Panc1 (cell line): ENCODE measurements at places on chromosomes 2 and 18.

GRCh38 chr18:40821596-40822243 is 1133.3 kb upstream of the PIK3C3 start:
- DNase-seq, result no peak
- no peaks in the 10 kb centered on the region for H3K36me3 ChIP-seq
- H3K4me3 ChIP-seq, result no peak overlapping the region
- no peaks in the 10 kb centered on the region for H3K27me3 ChIP-seq
- no peak overlapping the region for H3K27ac ChIP-seq

DNA sequence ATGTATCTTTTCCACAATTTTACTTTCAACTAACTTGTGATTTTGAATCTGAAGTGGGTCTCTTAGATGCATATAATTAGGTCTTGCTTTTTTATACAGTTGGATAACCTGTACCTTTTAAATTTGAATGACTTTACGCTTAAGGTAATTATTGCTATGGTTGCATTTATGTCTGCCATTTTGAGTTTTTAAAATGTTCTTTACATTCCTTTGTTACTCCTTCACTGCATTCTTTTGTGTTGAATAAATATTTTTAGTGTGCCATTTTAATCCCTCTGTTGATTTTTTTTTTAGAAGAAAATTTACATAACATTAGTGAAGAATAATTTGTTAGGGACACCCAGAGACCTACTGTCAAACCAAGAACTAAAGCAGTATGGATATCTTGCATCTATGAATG is 65.3 kb downstream of the BIRC6 start:
- H3K4me3 ChIP-seq, result no peak overlapping the region
- H3K36me3 ChIP-seq, result 0 out of 2 replicates have a peak, but pooled peaks cover 2% of the 10 kb centered on the region
- no peaks in the 10 kb centered on the region for H3K27me3 ChIP-seq
- no peak overlapping the region for H3K27ac ChIP-seq

GRCh38 chr2:22454826-22455485 is 930.0 kb upstream of the KLHL29 start:
- H3K27ac ChIP-seq, result no peak overlapping the region
- H3K4me3 ChIP-seq, result no peak overlapping the region
- H3K27me3 ChIP-seq, result no peaks in the 10 kb centered on the region
- no peak for DNase-seq
- H3K36me3 ChIP-seq, result no peaks in the 10 kb centered on the region
- H3K4me1 ChIP-seq, result no peaks in the 10 kb centered on the region

- H3K4me1 ChIP-seq, result no peaks in the 10 kb centered on the region
- H3K27ac ChIP-seq, result no peak overlapping the region
- no peaks in the 10 kb centered on the region for H3K36me3 ChIP-seq
- H3K27me3 ChIP-seq, result no peaks in the 10 kb centered on the region
- no peak overlapping the region for H3K4me3 ChIP-seq
Measured at GRCh38 chr2:132691556-132691955, 21.6 kb upstream of the LYPD1 start.

GRCh38 chr2:226558418-226558817 is 241.2 kb downstream of the IRS1 start:
- no peak overlapping the region for H3K27ac ChIP-seq
- H3K27me3 ChIP-seq, result no peaks in the 10 kb centered on the region

DNA sequence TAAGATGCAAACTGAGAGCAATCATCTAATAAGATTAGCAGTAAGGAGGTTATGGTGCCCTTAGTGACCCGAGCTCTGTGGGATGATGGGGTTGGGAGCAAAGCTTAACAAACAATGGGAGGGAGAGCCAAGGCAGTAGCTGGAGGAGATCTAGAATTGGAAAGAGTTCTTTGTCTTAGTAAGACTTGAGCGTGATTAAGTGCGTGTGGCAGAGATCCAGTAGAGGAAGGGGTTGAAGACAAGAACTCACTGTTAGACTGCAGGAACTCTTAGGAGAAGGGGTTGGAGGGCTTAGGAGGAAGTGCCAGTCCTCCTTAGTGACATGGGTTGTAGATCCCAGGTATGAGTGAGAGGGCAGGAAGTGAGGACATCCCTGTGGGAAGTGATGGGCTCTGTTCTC is 184.7 kb downstream of the GFPT1 start:
- H3K27me3 ChIP-seq, result no peaks in the 10 kb centered on the region
- DNase-seq, result no peak
- no peaks in the 10 kb centered on the region for H3K4me1 ChIP-seq

DNA sequence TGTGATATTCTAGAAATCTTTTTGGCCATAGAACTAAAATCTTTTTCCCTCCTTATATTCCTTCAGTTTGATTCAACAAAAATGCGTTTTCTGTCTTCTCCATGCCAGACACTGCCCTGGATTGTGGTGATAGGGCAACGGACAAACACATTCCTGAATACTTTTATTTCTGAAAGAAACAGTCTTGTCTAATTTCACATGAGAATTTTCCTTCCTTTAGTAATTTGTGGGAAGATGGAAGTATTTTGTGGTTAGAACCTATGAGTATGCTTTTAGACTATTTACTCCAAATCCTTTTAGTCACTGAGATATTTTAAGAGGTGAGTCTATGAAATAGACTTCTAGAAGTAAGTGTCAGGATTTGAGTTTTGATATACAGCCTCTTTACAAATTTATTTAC is 49.6 kb downstream of the COL5A2 start:
- peaks cover 38% of the 10 kb centered on the region for H3K4me1 ChIP-seq
- H3K4me3 ChIP-seq, result no peak overlapping the region
- DNase-seq, result no peak
- peak overlapping the region; percentile 87 for H3K27ac ChIP-seq

GRCh38 chr2:36698993-36699392 is 2.5 kb downstream of the VIT start:
- no peaks in the 10 kb centered on the region for H3K27me3 ChIP-seq
- H3K27ac ChIP-seq, result peak overlapping the region; percentile 71; the same call in 1 of the 2 replicates
- peaks cover 43% of the 10 kb centered on the region for H3K4me1 ChIP-seq
- H3K36me3 ChIP-seq, result no peaks in the 10 kb centered on the region

GRCh38 chr2:156999661-157000060 is 257.8 kb upstream of the GALNT5 start:
- no peak overlapping the region for H3K4me3 ChIP-seq
- DNase-seq, result no peak
- H3K36me3 ChIP-seq, result no peaks in the 10 kb centered on the region
- H3K27me3 ChIP-seq, result no peaks in the 10 kb centered on the region
- no peaks in the 10 kb centered on the region for H3K4me1 ChIP-seq

- no peak overlapping the region for H3K4me3 ChIP-seq
- H3K4me1 ChIP-seq, result no peaks in the 10 kb centered on the region
- H3K27me3 ChIP-seq, result no peaks in the 10 kb centered on the region
Measured at GRCh38 chr2:238083919-238084318, 16.2 kb upstream of the ESPNL start.

GRCh38 chr2:217160978-217161973 is 301.4 kb upstream of the TNP1 start:
- H3K27ac ChIP-seq, result no peak overlapping the region
- H3K36me3 ChIP-seq, result no peaks in the 10 kb centered on the region
- no peaks in the 10 kb centered on the region for H3K4me1 ChIP-seq
- no peak for DNase-seq
- no peak overlapping the region for H3K4me3 ChIP-seq
- no peaks in the 10 kb centered on the region for H3K27me3 ChIP-seq

DNA sequence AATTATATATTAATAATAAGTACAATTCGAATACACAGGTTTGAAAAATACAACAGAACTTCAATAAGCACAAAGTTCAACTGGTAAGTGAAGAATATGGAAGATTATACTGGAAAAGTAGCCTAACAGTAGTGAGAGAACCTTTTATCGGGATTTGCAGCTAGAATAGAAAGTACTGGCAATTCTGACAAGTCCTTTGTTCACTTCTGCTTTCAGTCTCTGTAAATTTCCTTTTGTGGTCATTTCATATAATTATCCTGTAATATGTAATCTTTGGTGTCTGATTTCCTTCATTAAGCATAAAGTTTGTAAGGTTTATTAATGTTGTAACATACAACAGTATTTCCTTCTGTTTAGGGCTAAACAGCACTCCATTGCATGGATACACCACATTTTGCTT is 67.2 kb downstream of the CUL3 start:
- no peaks in the 10 kb centered on the region for H3K27me3 ChIP-seq
- H3K4me3 ChIP-seq, result no peak overlapping the region
- no peak overlapping the region; the same call in 1 of the 2 replicates for H3K27ac ChIP-seq
